ENCODE measurements at places on chromosomes 6 and 20. TPM values are rescaled to one million over a fixed set of nuclear protein-coding genes. Genes with fewer than 3 reads are reported as not detected.

RAET1E gene
- not detected for polyA plus RNA-seq

DNA sequence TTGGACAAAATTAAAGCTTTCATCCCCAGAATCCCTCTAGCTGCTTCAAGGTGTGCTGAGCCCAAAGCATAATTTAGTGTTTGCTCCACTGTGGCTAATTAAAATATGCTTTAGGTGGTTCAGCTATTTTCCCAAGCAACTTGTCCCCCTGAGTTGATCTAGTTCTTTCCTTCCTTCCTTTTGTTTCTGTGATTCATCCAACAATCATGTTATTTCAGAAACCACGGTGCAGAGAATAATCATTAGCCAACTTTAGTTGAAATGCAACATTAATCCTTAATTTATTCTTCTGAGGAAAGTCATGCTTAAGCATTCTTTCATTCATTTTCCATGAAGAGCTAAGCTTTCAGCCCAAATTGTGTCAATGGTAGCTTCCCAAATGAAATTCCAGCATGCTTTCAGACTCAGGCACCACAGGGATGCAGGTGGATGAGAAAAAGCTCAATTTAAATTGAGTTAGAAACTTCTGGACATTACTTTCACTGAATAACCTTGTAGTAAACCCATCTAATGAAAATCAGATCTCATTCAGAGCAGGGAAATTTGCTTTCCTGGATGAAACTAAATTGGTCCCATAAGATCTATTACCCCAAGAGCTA is 209.0 kb upstream of the NT5E start:
- no peak for DNase-seq
- H3K27ac ChIP-seq: no peak overlapping the region
- H3K4me3 ChIP-seq: no peak overlapping the region
- H3K27me3 ChIP-seq: no peaks in the 10 kb centered on the region
- no peaks in the 10 kb centered on the region for H3K4me1 ChIP-seq
- H3K36me3 ChIP-seq: no peaks in the 10 kb centered on the region

DNA sequence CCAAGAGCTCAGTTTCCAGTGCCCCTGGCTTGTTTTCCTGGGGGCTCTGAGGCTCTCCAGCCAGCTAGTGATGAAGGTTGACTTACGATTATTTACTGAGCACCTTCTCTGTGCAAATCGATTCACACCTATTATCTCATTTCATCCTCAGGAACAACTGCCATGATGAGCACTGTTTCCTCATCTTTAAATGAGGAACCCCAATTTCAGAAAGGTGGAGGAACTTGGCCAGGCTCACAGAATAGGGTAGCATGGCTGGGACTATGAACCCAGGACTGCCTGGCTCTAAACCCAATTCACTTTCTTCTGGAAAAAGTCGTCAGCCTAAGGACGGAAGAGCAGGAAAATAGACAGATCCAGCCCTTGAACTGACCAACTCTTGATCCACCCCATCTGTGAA is 3.5 kb upstream of the BPI start:
- no peak for DNase-seq
- no peak overlapping the region for H3K27ac ChIP-seq
- H3K36me3 ChIP-seq: no peaks in the 10 kb centered on the region
- peaks cover 53% of the 10 kb centered on the region for H3K27me3 ChIP-seq

DNA sequence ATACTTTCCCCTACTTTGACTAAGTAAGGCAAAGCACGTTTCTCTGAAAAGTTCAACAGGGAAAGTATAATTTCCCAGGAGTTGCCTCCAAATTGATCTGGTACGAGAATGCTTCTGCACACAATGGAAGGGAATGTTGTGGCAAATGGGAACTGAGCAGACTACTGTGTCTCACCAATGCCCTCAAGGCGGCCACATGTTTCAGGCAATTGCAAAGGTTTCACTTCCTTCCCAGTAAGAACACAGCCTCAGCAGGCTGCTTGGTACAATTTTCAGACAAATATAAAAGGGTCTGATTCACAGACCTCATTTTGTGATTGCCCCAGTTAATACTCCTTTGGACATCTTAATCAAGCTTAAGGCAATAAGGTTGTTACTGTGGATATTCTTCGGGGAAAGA is 71.2 kb downstream of the KIAA0319 start:
- H3K27me3 ChIP-seq: no peaks in the 10 kb centered on the region
- peak; percentile 19 for DNase-seq
- H3K4me3 ChIP-seq: no peak overlapping the region
- peaks cover 8% of the 10 kb centered on the region for H3K4me1 ChIP-seq
- H3K36me3 ChIP-seq: no peaks in the 10 kb centered on the region

GRCh38 chr20:47818466-47818865 is 33.2 kb upstream of the SULF2 start:
- H3K36me3 ChIP-seq: no peaks in the 10 kb centered on the region
- no peak for DNase-seq
- peaks cover 13% of the 10 kb centered on the region for H3K4me1 ChIP-seq
- no peak overlapping the region for H3K27ac ChIP-seq
- no peak overlapping the region for H3K4me3 ChIP-seq
- peaks cover 31% of the 10 kb centered on the region for H3K27me3 ChIP-seq
